Fibroblast of upper back skin (primary cell): ENCODE measurements at places on chromosomes 5 and 9.
A peak's percentile ranks its signal among the peaks of the same experiment; 100 is the strongest.

DNA sequence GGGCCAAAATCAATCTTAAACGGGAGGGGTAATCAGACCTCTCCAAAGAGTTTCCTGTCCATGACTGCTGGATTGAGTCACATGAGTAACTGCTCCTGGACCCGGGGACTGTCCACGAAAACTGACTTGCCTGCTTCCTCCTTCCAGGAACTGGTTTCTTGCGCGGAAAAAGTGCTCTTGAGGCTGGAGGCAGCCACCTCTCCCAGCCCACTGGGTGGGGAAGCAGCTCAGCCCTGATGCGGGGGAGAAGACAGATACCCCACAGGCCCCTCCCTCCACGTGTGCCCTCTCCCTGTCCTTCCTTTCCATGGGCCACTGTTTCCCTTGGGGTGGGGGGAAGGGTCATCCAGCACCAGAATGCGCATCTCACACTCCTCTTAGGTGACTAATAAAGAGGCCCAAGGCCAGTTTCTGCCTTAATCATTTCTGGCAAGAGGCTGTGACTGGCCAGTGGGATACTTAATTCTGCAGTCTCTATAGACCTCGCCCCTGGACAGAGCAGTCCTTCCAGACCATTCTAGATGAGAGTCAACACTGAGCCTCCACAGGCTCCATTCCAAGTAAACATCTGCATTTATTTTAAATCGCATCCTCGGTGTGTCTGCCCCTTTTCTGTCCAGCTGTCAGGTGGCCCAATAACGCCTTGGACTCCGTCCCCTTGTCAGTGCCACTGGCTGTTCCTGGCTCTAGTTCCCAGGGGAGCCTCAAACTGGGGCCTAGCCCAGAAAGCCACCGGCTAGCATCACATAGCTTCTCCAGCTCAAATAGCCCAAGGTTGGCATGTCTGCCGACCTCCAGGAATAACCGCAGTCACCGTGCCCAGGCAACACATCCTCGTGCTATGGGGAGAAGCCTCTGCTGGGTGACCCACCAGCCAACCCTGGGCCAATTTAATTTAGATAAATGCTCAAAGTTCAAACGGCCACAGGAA, 12.0 kb downstream of the REXO4 start:
- peak; percentile 28 for DNase-seq

GRCh38 chr9:3447788-3448187, 78.0 kb downstream of the RFX3 start:
- no peak for DNase-seq

DNA sequence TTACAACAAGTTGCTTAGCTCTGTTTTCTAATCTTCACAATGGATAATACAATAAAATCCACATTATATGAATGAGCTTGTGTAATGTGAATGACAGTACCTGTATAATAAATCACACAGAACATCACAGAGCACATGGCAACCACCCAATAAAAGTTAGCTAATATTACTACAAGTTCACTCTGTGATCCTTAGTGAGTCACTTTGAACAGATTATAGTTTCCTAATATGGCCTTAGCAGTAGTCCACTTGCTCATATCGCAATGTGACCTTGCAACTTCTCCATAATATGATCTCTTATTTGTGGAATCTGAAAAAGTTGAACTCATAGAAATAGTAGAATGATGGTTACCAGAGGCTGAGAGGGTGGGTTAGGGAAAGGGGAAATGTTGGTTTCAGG, 361.3 kb downstream of the PTPRD start:
- peak; percentile 86 for DNase-seq

- DNase-seq, result no peak
Measured at GRCh38 chr9:135167849-135168655, 80.6 kb downstream of the OLFM1 start.

GRCh38 chr5:134466241-134467069, 54.8 kb upstream of the CDKN2AIPNL start:
- DNase-seq, result peak; percentile 80
